ENCODE measurements at places on chromosomes 6 and 20.

DNA sequence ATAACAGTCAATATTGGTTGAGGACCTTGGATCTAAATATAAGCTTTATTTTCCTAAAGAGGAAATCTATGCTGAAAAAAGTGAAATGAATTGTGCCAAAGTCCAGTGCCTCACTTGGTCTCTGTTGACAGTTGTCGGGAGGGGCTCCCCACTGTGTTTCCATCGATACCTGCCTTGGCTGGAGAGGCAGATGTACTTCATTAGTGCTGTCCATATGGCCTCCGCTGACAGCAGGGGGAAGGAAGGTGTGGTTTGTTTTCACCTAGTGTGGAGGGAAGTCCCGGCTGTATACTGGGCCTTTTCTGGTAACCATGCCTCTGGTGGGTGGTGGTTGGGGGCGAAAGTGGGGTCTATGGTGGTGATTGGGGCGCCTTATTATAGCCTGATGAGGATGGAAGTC is 42.7 kb downstream of the CD2AP start:
- no peak for DNase-seq

GRCh38 chr6:12962529-12962928 is 246.0 kb downstream of the PHACTR1 start:
- no peak for DNase-seq

DNA sequence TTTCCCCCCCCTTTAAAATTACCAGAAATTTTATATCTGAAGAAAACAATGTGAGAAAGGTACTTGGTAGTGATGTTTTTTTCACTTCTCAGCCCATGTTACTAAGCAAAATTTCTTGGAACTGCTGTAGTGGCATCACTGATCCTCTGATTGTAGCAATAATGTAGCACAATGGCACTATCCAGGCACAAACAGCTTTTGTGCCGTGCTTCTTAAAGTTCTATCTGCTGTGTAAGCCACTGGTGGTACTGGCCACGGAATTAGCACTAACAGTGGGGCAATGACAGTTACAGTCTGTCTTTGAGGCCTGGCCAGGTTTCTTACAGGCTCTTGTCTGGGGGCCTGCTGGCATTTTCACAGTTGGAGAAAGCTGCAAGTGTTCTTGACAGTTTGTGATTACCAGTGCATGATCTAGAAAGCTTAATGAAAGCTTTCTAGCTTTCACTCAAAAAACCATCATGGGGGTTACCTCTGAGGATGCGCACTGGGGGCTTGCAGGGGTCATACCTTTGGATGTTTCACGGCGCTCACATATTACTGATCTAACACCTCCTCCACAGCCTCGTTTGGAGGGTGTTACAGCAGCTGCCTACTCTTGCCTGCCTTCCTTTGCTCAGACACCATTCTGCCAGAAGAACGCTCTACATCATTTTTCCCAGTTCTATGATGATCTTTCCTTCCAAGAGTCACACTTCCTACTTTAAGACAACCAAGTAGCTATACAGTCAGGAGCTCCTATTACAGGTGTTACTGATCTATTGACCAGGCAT is 58.4 kb upstream of the ARMH2 start:
- no peak for DNase-seq

DNA sequence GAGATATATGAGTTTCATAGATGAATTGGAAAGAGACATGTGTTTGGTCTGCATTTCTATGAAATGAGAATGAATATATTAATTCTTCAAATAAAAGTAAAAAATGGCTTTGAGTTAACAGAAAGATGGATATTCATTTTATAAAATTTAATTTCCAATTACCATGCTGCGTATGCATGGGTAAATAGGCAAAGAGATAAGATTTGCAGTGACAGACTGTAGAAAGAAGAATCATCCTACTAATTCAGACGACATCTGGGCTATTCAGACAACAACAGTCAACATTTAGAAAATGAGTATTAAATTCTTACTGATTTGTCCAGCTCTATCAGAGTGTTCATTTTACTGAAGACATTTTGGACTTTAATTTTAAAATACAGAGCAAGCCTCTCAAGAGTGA is 602.2 kb upstream of the NRSN1 start:
- no peak for DNase-seq

- DNase-seq = no peak
These were observed 57.1 kb downstream of the RWDD2A start for GRCh38 chr6:83250235-83250634.

DNA sequence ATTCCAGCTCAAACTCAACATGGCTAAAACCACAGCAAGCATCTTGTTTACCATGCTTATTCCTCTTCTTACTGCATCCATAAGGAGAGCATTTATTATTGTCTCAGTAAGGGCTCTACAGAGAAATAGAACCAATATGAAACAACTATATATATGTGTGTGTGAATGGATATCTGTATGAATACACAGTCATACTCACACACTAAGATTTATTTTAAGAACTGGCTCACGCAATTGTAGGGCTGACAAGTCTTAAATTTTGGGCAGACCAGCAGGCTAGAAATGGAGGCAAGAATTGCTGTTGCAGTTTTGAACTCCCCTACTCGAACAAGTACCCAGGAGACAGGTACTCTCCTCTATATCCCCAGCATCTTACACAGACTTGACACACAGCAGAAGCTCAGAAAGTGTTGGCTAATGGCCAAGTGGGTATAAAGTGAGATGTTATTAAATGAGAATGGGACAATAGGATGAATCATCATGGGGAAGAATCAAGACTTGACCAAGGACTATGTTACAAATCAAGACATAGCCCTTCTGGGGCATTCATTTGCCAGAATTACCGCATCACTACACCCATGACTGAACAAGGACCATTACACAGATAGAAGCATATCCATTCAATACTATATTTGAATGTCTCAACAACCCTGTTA is 13.0 kb downstream of the ZHX3 start:
- DNase-seq = no peak

Measured in OCI-M1 (cell line).